ENCODE measurements at places on chromosomes 12 and 14.
A peak's percentile ranks its signal among the peaks of the same experiment; 100 is the strongest.

DNA sequence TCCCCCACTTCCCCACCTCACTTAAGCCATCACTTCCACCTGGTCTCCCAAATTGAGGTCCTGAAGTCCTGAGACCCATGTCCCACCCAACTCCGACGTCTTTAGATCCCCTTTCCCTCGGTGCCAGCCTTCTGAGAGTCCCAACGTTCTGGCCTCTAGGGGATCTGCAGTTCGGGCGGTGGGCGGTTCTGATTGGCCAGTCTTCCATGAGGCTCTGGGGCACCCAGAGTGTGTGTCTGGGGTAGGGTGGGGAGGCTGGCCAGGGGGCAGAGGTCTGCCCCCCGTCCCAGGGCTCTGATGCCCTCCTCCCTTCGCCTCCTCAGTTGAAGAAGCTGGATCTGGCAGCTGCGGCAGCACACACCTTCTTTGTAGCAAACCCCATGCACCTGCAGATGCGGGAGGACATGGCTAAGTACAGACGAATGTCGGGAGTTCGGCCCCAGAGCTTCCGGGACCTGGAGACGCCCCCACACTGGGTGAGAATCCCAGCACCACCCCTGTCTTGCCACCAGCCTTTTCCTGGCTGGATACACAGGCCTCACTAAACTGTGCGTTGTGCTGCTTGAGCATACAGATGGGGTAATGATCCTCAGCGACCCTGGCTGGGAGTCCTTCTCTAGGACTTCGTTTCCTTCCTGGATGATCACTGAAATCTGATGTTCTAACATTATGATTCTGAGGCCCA, 1.5 kb downstream of the P3H3 start:
- peak; percentile 30 for DNase-seq

- peak; percentile 89 for DNase-seq
Observed at GRCh38 chr12:131949431-131950181, at the start of gene EP400. EP400 (plus strand) TSS chr12:131949942; CDS start chr12:131960620, 10,678 bp downstream.

GRCh38 chr14:76289276-76289675, 86.7 kb upstream of the ESRRB start:
- DNase-seq, result no peak

DNA sequence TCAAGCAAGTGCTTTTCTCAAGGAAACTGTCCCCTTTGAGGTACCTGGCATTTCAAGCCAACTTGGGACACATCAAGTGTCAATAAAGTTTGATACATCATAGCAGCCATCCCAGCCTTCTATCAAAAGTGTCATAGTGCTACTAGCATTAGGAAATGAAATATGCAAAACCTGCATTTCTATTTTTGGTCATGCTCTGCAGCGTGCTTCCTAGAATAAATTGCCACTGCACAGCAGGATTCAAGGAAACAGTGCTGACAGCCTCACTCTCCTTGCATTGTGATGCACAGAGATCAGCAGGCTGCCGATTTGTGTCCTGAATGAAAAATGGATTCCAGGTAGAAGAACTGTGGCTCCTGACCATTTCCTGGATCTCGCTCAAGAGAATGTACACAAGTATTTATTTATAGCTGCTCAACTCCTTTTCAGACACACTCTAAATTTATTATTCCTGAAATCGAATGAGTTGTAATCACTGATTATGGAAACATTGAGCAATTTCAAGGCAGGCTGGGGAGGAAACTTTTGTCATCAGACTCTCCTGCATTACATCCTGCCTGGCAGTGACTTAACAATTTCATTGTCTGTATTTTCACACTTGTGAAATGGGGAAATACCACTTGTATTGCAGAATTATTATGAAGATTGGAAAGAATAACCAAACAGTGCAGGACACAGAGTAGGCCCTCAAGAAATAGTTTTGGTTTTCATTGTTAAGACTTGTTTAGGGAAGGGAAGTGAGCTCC, 120.9 kb downstream of the SLC38A6 start:
- no peak for DNase-seq

DNA sequence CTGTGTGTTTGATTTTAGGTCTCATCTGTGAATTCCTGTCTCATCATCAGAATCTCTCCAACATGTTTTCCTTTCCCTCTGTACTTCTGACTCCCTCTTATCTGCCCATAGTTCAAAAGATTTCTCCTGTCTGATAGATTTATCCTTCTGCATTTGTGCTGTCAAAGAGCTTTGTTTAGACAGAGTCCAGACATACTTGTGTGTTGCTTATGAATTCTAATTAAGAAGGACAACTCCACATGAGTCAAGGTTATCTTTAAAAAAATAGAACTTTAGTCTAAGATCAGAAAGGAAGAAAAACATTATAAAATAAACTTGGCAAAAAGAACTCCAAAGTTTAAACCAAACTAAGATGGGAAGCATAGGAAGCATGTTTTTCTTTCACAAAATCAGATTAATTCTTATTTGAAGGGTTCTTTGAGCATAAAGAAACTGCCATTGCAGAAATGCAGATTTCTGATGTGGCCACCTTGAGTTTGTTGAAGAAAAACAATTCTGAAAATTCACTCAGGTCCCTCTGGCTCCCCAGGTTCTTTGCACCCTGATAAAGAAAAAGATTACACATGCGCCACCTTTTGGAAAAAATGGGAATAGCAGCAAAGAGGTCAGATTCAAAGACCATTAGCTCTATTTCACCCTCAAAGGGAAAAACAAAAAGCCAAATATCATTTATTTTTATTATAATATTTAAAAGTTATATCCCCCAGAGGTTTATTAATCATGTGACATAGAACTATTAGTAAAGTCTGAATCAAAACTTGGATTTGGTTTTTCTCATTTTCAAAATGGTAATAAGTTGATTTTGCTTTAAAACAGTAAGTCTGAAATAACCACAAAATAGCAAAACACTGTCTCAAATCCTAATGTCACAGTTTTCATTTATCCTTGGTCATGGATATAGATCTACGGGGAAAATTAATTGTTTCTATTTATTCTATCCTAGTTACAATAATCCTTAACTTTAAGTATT, 143.7 kb upstream of the DCN start:
- peak; percentile 40 for DNase-seq

GRCh38 chr14:33710273-33710672, 240.6 kb downstream of the EGLN3 start:
- no peak for DNase-seq

- DNase-seq, result no peak
Observed at GRCh38 chr14:99158150-99158549, 113.8 kb downstream of the BCL11B start.

GRCh38 chr12:95197636-95198035, 19.6 kb downstream of the FGD6 start:
- DNase-seq, result no peak

DNA sequence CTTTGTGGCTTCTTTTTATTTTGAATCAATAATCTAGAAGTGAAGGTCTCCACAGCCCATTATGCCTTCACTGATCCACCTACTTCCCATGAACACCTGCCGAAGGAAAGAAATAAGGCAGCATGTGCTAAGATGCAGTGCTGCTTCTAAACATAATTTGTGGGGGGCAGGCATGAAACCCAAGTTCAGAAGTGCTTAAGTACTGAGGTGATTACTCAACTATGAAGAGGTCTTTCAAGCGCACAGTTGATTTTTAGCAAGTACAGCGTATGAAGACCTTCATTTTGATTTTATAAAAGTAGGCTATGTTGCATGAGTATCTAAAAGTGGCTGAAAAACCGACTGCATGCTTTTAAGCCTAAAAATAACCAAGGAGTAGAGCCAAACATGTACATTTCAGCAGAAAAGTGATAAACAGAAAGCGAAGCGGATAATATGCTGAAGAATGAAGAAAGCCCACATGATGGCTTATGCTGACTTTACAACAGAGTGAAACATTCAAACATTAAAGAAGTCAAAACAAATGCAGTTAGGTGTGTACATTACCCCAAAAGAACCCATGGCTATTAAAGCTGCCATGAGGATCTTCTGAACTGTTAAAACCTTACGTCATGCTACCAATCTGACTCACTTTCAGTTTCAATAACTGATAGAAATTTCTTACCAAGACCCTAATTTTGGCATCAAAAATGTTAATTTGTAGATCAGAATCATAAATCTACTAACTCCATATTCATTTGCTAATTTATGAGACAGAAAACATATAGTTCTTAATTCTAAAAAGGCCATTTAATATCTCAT, 29.3 kb downstream of the KICS2 start:
- DNase-seq, result no peak

GRCh38 chr12:70365648-70366518, at the start of gene KCNMB4:
KCNMB4 (plus strand) TSS chr12:70366290; CDS start chr12:70366735, 445 bp downstream.
- no peak for DNase-seq

DNA sequence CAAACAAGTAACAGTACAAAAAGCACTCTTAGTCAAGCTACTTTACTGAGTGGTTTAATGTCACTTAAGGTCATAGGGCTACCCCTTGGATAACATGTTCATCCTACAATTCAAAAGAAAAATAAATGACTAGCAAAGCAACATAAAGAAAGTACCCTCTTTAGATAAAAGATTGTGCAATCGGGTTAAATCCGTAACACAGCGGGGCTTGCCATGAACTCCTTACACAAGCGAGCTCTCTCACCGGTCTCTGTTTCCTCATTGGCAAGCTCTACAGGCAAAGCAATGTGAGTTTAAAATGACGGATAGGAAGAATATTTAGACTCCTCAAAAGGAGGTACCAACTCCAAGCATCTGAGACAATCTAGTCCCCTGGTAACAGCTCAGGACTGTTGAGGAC, 140.6 kb downstream of the EGLN3 start:
- DNase-seq, result no peak
